ENCODE measurements at places on chromosomes 5 and 9.

GRCh38 chr9:85054017-85054416, 384.5 kb downstream of the NTRK2 start:
- DNase-seq: no peak

DNA sequence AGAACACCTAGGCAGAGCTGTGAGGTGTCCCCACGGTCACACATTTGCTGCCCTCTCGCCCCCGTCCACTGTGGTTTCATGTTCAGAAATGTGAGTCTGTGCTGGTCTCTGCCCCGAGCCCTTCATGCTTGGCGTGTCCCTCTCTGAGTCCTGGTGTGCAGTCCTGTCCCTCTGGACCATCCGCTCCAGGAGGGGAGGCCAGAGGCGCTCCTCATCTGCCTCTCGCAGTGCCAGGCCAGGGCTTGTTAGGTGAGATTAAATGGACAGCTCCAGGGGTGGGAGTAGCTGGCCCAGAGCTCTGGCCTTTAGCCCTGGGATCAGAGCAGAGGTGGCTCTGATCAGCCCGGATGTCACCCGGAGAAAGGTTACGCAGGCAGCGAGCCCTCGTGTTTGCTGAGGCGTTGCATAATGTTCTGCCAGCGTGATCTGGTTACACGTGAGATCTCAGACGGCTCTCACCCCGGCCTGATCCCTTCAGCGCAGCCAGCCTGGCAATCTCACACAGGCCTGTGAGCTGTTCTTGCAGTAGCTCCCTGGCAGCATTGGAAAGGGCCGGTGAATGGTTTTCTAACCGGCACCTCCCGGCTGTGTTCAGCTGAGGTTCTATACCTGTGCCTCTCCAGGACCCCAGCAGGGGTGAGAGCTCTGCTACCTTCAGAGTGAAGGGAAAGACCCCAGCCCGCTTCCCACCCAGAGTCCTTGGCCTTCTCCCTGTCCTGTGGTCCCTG, 24.5 kb downstream of the PTGES2 start:
- DNase-seq: no peak

GRCh38 chr9:88481933-88482332, 53.0 kb upstream of the NXNL2 start:
- no peak for DNase-seq

GRCh38 chr9:107621436-107621835, 131.9 kb upstream of the KLF4 start:
- DNase-seq: no peak

GRCh38 chr9:116539549-116539948, 147.6 kb upstream of the TRIM32 start:
- no peak for DNase-seq

- no peak for DNase-seq
Observed at GRCh38 chr9:79189511-79189924, 382.2 kb upstream of the TLE4 start.

GRCh38 chr5:2879701-2880100, 128.2 kb upstream of the IRX2 start:
- DNase-seq: no peak

DNA sequence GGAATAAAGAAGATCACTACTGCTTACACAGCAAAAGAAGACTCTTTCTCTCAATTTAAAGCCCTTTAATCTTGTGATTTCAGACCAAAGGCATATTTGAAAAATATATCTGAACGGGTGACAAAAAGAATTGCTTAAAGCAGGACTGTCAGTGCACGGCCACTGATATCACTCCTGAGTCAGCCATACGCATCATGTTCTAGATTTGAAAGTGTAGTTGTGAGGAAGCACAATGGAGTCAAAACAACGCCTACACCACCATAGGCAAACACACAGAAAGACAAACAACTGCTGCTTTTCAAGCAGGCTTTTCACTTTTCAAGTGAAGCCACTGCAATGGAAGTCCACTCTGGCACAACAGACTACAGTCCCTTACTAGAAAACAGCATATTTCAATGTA, 141.7 kb downstream of the AUH start:
- no peak for DNase-seq

- DNase-seq: no peak
Observed at GRCh38 chr5:178573216-178573615, 17.0 kb downstream of the COL23A1 start.

DNA sequence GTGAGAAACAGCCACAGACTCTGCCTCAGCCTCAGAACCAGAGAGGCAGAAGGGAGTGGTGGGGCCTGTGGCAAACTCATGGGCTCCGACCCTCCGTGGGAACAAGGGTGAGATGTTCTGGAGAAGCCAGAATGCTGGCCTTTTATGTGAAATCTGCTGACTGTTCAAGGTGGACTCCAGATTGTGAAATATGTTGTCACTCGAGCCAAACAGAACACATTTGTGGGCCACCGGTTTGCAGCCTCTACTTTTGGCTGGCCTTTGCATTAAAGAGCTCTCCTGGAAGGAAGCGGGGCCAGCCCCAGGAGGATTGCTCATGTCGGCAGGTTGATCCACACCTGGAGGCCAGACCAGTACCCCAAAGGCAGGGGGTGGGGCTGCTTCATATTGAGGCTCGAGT, 62.4 kb downstream of the ERGIC1 start:
- no peak for DNase-seq

GRCh38 chr5:41754857-41755256, 115.4 kb downstream of the OXCT1 start:
- no peak for DNase-seq

DNA sequence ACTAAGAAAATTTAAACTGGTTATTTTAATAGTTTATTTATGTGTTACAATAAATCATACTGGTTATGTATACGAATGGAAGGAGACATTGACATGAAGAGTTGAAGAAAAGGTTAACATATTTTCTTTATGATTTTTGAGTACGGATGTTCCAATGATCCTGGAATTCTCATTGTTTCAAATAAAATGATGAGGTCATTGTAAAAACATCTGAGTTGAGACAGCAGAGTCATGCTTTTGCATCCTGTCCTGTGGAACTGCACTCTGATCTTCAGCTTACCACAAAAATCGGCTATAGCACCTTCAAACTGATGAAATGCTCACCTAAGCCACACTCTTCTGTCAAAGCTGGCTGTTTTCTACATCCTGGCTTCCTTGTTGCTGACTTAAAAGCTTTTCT, 67.8 kb downstream of the PTCD2 start:
- DNase-seq: no peak

DNA sequence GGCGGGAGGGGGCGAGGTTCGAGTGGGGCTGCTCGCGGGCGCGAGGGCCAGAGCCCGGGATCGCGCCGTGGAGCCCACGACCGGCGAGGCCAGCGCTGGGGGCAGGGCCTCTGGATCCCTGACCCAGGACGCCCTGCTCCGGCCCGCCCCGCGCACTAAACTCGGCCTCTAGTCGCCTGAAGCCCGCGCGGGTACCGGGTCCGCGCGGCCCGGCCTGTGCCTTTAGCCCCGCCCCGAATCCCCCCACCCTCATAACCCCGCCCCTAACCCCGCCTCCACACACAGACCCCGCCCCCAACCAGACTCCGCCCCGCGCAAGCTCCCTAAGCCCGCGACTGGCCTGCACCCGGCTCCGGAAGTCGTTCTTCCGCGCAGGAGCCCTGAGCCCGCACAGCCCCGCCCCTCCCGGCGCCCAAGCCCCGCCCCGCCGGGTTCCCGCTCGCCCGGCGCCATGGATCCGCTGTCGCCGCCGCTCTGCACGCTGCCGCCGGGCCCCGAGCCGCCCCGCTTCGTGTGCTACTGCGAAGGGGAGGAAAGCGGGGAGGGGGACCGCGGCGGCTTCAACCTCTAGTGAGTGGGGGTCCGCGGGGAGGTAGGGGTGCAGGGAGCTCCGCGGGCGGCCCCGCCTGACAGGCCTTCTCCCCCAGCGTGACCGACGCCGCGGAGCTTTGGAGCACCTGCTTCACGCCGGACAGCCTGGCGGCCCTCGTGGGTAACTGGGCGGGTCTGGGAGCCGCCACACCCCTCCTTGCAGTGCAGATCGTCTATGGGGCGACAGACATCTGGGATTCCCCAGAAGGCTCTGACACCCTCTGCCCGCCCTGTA, at the start of gene PAXX:
Gene PAXX (plus strand): TSS at position 430 of the 826 bp plus-strand sequence. CDS start 22 bp downstream, at position 452.
- DNase-seq: no peak

DNA sequence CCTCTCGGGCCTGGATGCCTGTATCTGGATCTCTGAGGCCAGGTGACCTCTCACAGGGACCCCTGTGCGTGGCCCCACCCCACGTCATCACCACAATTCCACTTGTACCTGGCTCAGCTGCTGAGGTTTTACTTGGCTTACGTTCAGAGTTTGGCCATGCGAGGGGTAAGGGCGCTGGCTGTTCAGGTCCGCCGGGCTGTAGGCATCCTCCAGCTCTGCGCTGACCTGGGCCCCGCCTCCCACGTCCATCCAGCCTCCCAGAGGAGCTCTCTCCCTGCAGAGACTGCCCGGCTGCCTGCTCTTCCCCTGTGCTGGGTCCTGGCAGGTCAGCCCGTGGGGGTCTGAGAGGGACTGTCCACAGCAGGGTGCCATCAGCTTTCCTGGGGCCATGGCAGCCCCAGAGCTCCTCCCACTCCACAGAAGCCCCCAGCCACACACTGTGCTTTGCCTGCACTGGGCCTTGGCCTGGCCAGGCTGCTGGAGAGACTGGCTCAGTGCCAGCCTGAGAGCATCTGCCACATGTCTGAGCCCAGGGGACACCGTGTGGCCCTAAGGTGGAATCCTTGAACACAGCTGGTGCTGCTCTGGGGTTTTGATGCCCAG, 43.6 kb downstream of the SLC6A3 start:
- no peak for DNase-seq

- DNase-seq: no peak
Observed at GRCh38 chr9:130003943-130004552, 38.9 kb downstream of the FNBP1 start.

GRCh38 chr5:176573564-176574296, 24.6 kb downstream of the CDHR2 start:
- DNase-seq: no peak

DNA sequence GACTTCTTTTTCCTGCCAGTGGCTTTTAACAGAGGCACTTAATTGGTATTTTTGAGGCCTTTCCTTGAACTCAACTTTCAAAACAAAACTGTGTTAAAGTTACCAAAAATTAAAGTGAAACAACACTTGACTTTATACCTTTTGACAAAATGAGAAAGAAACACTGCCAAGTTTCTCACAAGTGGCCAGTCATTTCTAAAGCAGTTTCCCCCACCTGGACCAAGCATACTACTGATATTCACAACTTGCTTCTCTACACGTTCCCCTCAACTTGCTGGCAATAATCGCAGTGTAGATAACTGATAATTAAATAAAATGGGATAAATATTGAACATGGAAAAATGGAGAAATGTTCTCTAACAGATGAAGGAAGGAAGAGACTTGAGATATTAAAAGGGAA, 135.7 kb downstream of the TLR4 start:
- DNase-seq: no peak

DNA sequence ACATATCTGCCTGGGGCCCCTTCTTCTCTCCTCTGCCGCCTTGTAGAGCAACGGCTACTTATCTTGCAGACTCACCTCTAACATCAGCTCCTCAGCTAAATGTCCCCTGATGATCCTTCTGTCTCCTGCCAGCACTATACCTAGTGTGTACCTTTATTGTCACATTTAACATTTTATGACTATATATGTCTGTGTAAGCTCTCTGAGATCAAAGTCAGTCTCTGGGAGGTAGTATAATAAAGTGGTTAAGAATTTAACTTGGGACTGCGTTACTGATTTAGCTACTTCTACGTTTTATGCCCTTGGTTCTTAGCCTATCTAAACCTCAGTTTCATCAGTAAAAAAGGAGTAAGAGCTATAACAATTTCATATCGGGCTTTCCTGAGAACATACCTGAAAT, 2.2 kb downstream of the TMED7 start:
- no peak for DNase-seq

- no peak for DNase-seq
Observed at GRCh38 chr9:21294364-21294774, 10.7 kb downstream of the IFNA5 start.

DNA sequence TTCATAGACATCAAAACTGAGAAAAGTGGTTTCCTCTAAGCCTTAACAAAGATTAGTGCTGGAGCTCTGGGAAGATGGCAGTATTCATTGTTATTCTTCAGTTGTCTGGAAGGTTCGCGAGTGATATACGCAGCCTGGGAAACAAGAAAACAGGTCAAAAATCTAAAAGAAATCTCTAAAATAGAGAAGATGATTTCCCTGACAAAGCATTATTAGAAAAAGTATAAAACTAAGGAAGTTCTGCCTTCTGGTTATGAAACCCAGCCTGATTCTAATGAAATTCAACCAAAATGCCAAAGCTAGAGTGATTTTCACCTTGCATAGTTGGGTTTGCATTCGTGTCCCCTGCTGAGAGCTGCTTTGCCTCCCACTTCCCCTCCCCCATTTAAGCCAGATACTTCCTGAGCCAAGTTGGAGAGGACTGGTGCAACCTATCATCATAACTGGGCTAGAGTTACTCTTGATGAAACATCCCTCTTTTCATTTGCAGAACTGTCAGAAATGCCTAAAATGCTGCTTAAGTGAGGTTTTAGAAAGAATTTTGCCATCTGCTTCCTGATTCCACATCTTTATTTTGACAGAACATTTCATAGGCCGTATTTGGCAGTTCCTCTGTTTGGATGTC, 48.4 kb downstream of the NDFIP1 start:
- DNase-seq: no peak

- no peak for DNase-seq
Observed at GRCh38 chr9:107266624-107267368, 16.3 kb upstream of the RAD23B start.

GRCh38 chr5:135242021-135242865, 156.8 kb downstream of the MACROH2A1 start:
- no peak for DNase-seq

- DNase-seq: no peak
Observed at GRCh38 chr5:138649775-138650174, 74.6 kb upstream of the HSPA9 start.

- DNase-seq: no peak
Observed at GRCh38 chr5:115460472-115460871, 84.1 kb downstream of the FEM1C start.

- DNase-seq: no peak
Observed at GRCh38 chr9:137127301-137128157, 11.4 kb upstream of the GRIN1 start.

DNA sequence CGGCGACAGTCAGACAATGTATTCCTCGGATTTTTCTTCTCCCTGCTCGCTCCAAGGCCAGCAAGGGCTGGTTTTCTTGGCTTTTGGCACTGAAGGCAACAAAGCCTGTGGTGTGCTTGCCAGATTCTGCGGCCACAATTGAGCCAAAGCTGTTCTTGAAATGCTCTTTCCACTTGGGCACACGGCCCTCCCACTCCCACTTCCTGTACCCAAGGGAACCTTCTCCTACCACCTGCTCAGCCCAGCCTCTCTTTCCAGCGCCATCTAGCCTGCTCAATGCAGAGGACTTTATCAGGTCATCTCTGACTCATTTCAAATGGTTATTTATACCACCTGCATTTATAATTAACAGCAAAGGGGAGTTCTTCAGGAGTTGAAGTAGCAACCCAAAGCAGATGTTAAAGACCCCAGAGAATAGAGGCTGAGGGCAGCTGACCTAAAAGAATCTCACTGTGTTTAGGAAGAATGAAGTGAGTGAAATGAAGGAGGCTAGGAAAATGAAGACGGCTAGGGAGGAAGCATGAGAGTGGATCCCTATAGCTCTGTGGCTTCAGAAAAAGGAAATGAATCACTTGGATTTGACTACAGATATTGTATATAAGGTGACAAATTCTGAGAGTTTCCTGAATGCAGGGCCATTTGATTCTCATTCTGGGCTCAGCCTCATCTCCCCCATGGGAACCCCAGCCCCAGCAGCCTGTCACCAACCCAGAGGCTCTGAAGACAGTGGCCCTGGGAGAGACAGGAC, 439.0 kb downstream of the ENC1 start:
- DNase-seq: no peak

Data from NCI-H1417 treated with DMSO at 0.1 percent for 48 hours (cell line).